AG09309 (cell line): ENCODE measurements at places on chromosomes 6 and 20.

GRCh38 chr6:62519574-62519973 lies 233.5 kb upstream of the KHDRBS2 start:
- DNase-seq = no peak

DNA sequence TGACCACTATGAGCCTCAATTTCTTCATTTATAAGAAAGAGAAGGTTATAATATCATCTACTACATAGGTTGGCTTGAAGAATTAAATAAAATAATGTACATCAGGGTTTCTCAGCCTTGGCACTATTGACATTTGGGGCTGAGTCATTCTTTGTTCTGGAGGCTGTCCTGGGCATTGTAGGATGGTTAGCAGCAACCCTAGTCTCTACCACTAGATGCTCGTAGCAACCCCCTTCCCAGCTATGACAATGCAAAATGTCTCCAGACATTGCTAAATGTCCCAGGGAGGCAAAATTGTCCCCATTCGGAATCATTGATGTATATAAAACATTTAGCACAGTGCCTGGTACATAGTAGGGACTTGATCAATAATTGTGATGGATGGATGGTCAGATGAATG lies 152.1 kb downstream of the KHDC1L start:
- no peak for DNase-seq

GRCh38 chr6:53718597-53719460 lies 53.3 kb upstream of the KLHL31 start:
- peak; percentile 48 for DNase-seq

- no peak for DNase-seq
Measured at GRCh38 chr6:104685871-104686549, 173.7 kb downstream of the HACE1 start.

DNA sequence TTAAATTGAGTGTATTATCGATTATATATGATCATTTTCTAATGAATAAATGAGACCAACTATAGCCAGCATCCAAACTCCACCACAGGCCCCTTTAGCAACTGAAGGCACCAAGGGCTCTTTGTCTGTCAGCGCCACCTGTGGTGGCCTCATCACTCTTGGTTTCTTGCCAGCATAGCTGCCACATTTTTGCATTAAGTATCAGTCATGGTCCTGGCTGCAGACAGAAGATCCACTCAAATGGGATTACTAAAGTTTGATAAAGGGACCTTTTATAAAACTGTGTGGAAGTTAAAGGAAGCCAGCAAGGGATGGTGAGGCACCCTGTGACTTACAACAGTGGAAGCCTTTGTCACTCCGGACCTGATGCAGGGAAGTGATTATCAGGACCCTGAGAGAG lies 162.9 kb downstream of the C6orf118 start:
- DNase-seq = no peak

- DNase-seq = peak; percentile 70
Measured at GRCh38 chr20:19785173-19785982, 27.3 kb downstream of the RIN2 start.

DNA sequence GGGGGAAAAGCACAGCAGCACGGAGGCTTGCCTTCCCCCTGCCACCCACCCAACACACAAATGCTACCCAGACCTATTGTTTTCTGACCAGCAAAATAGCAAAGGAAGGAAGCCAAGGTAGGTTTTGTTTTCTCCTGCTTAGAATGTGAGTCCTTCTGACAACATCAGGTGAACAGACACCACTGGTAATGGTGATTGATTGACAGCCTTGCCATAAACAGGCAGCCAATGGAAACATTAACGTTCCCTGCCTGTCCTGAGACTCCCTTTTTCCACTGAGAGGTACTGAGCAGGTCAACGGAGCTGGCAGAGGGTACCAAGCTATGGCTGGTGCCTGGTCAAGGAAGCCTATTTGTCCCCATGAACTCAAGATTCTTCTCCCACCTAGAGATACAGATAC lies 234.4 kb downstream of the ADGB start:
- DNase-seq = no peak

GRCh38 chr6:142187209-142187608 lies 40.1 kb downstream of the VTA1 start:
- DNase-seq = no peak

- no peak for DNase-seq
Measured at GRCh38 chr6:97712751-97713150, 429.7 kb upstream of the MMS22L start.

GRCh38 chr20:51456511-51457509 lies 85.7 kb downstream of the NFATC2 start:
- peak; percentile 83 for DNase-seq

- no peak for DNase-seq
Measured at GRCh38 chr6:89122625-89123024, 4.8 kb upstream of the SRSF12 start.

- no peak for DNase-seq
Measured at GRCh38 chr6:31750411-31751022, 10.7 kb downstream of the MSH5 start.

DNA sequence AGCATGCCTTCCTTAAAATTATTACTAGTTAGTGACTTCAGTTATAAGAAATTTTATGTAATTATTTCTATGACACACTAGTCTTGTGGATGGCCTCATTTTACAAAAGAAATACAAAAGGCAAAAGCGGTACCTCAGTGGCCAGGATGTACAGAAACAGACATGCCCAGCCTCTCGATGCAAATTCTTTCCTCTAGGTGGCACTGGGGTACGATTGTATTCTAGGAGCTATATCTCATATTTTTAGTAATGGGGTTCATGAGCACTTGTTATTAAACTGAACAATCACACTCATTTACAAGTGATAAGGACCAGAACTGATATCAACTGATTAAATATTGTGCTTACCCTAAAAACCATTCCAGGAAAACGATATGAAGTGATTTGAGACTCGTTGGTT lies 59.8 kb downstream of the SOD2 start:
- DNase-seq = no peak

DNA sequence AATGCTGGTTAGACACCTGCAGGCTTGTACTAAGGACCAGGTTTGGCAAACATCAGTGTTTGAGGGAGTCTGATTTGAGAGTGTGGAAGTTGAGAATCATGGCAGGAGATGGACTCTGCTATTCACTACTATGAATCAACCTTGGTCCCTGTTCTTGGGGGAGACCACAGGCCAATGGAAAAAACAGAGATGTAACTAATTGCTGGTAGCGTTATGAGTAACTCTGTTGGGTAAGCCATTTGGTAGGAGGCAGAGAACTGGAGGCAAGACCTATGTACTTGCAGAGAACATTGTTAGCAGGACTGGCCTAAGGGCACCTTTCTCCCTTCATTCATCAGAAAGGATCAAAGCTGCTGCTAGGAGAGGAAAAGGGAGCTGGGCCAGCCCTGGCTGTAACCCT lies 8.3 kb upstream of the WFDC2 start:
- DNase-seq = no peak

- DNase-seq = no peak
Measured at GRCh38 chr6:126064748-126065401, 78.5 kb downstream of the TRMT11 start.

DNA sequence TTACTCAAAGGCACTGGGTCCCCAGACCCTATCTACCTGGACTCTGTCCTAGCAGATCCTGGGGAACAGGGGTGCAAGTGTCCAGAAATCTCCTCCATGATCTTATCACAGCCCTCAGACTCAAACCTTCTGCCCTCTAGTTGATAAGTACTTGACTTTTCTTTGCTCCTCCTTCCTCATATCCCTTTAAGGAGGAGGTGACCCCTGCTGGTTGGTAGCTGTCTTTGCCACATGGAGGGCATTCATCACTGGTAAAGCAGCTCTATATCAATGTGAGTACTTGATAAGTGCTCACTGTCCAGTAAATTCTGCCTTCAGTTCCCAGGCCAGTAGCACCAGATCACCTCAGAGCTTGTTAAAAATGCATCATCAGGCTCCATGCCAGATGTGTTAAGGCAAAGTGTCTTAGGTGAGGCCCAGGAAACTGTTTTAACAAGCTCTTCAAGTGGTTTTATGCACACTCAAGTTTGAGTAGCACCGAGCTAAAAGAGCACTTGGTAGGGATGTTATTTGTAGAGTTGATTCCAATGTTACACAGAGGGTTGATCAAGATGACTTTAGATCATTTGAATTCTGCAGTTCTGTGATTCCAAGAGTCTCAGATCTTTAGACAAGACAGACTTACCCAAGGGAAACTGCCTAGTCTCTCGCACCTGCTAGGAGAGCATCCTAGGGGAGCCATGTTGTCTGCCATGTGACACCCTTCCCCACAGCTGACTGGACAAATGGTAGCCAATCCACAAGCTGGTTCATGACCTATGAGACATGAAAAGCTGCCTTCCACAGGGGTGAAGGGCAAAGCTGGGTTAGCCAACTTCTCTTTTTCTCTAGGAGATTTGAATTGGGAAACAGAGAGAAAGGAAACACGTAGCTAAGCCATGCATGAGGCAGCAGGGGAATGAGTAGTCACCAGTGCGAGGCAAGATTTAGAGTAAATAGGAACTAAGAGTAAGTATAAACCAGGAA lies 18.6 kb downstream of the TREML2 start:
- DNase-seq = peak; percentile 14

- DNase-seq = no peak
Measured at GRCh38 chr20:51013577-51014330, 9.2 kb downstream of the KCNG1 start.

GRCh38 chr6:167907837-167908681 lies 81.3 kb downstream of the AFDN start:
- DNase-seq = no peak

GRCh38 chr6:46990031-46990644 lies 52.0 kb downstream of the ADGRF1 start:
- DNase-seq = no peak

- DNase-seq = no peak
Measured at GRCh38 chr20:38957235-38957876, 4.8 kb upstream of the DHX35 start.

- no peak for DNase-seq
Measured at GRCh38 chr6:45814772-45815171, 200.9 kb downstream of the CLIC5 start.

DNA sequence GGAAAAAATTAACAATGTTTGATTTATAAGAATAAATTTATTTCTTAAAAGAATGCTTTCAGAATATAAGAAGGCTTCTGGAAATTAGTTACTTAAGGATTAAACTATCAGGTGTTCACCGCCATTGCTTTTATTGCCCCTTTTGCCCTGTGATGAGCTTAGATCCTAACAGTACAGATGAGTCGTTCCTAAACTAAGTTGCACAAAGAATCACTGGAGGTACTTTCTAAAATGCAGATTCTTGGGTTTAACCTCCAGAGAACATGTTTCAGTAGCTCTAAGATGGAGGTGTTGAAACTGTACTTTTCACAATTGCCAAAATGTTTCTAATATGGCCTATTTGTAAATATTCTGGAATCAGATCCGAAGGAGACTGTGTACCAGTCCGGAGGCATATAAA lies 211.9 kb downstream of the GMDS start:
- no peak for DNase-seq

GRCh38 chr6:1242446-1242845 lies 69.5 kb upstream of the FOXQ1 start:
- DNase-seq = peak; percentile 37

DNA sequence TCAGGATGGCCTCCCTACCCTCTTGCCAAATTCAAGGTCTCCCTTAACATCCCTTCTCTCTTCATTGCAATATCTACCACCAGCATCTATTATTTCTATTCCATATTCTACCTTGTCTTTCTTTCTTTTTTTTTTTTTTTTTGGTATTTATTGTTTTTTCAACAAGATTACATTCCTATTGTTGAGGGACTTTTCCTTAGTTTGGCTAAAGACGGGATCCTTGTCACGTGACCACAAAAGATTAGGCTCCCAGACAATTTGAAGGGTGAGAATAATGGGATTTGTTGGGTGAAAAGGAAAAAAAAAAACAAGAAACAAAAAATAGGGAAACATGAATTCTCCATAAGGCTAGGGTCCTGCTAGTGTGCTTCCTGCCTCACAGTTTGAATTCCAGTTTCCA lies 124.3 kb upstream of the MCHR2 start:
- DNase-seq = no peak

DNA sequence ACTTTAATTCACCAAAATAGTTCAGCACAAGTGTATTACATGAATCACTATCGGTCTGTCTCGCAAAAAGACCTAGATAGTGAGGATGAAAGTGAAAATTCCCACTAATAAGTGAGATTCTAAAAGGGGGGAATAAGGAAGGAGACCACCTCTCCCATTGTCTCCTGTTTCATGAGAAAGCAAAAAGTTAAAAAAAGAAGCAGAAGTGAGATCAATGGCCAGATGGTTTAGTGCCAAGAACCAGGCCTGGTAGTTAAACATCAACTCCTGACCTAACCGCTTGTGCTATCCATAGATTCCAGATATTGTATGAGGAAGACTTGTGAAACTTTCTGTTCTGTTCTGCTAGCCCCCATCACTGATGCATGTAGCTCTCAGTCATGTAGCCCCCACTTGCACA lies 293.0 kb downstream of the RNGTT start:
- no peak for DNase-seq

GRCh38 chr20:5766085-5766764 lies 16.0 kb downstream of the SHLD1 start:
- DNase-seq = no peak

GRCh38 chr6:90095788-90096187 lies 200.9 kb downstream of the BACH2 start:
- DNase-seq = no peak

GRCh38 chr6:142537612-142538478 lies 236.0 kb downstream of the ADGRG6 start:
- no peak for DNase-seq

DNA sequence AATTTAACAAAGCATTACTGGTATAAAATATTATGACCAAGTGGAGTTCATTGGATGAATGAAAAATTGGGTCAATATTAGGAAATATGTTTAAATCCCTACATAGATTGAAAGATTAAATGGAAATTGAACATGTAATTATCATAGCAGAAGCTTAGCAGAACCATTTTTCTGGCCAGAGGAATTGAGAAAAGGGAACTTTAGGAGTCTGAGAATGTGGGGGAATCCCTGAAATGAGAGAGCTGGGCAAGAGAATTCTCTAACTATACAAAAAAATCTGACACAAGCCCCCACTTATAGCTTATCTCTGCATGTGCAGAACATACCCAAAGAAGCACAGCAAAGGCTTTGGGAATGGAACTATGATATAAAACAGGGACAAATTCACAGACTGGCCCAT lies 67.4 kb upstream of the ARHGAP18 start:
- no peak for DNase-seq

GRCh38 chr6:69775585-69775849 lies 21.3 kb downstream of the LMBRD1 start:
- DNase-seq = no peak

GRCh38 chr6:152309006-152309405 lies 328.2 kb downstream of the SYNE1 start:
- DNase-seq = no peak

DNA sequence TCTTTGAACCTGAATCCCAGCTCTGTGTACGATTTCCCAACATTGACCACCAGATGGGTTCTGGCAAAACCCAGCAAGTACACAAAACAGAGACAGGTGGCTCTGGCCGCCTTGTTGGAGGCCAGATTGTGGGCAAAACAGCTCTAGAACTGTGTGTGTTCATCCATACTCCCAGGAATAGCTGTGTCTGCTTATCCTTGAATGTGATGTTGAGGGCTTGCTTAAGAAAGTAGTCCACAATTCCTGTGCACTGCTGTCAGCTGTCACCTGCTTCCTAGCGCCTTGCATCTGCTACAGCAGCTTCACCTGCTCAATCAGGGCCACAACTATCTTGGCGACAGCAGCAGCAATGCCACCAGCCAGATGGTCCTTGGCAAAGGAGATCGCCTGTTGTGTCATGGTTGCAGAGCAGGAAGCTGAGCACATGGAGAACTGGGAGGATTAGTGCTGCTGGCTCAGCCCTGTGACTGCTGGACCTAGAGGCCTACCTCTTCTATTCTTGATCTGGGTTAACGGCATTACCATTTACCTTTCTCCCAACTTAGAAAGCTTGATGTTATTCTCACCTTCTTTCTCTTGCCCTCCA lies 3.7 kb upstream of the SMAP1 start:
- DNase-seq = no peak

GRCh38 chr6:105911106-105911629 lies 175.0 kb upstream of the PRDM1 start:
- DNase-seq = no peak
